Breast epithelium (tissue), 4 donors: ENCODE measurements at places on chromosomes 5 and 9.

- no peak for DNase-seq
These were observed 35.9 kb downstream of the KIF2A start for GRCh38 chr5:62341783-62342475.

GRCh38 chr5:1536871-1537602 is 13.3 kb upstream of the LPCAT1 start:
- no peak for DNase-seq

- DNase-seq = no peak
These were observed 67.5 kb downstream of the KCNIP1 start for GRCh38 chr5:170571281-170571731.

GRCh38 chr5:175657593-175658271 is at the start of gene HRH2:
TSS of gene HRH2 (plus strand) at chr5:175658071. CDS start at chr5:175683234, 25,163 bp downstream.
- DNase-seq = no peak

DNA sequence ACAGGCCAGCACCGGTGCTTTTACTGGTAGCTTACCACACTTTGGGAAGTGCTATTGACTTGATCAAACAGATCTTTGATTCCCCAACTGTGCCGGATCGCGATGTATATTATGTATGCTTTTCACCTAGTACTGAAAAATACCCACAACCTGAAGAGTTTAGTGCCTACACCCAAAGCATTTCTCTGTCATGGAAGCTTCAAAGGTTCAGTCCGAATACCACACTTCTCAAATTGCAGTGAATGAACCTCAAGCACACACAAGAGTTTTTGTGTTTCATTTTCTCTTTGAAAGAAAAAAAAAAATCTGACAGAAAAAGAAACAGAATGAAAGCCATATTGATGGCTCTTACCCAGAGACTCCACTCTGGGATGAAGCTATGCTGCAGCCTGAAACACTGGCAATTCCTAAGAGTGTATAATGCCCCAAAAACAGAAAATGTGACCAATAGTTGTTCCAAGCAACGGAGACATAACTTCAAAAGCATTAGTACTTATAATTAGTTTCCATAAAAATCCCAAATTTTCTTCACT is 100.9 kb downstream of the EBF1 start:
- no peak for DNase-seq

- DNase-seq = no peak
These were observed 61.8 kb downstream of the ERAP1 start for GRCh38 chr5:96745844-96746531.

DNA sequence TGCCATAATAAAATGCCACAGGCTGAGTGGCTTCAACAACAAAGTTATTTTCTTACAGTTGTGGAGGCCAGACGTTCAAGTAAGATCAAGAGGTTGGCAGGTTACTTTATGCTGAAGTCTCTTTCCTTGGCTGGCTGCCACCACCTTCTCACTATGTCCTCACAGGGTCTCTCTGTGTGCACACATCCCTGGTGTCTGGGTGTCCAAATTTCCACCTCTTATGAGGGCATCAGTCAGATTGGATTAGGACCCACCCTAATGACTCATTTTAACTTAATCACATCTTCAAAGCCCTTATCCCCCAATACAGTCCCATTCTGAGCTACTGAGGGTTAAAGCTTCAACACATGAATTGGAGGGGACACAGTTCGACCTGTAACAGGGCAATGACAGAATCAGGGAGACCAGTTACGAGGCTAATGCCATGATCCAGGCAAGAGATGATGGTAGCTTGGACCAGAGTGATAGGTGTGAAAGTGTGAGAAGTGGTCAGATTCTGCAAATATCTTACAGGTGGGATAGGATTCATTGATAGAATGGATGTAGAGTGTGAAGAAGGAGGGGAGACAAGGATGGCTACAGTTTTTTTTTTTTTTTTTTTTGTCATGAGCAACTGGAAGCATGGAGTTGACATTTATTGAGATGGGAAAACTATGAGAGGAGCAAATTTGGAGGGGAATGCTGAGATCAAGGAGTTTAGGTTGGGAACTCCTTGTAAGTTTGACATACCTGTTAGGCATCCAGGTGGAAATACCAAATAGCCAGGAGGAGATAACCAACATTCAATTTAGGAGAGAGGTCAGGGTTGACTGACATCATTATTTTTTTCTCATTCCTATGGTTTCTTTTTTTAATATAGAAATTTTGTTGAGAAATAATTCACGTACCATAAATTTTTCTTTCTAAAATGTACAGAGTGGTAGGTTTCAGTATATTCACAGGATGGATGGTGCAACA is 39.6 kb upstream of the FGF1 start:
- no peak for DNase-seq

DNA sequence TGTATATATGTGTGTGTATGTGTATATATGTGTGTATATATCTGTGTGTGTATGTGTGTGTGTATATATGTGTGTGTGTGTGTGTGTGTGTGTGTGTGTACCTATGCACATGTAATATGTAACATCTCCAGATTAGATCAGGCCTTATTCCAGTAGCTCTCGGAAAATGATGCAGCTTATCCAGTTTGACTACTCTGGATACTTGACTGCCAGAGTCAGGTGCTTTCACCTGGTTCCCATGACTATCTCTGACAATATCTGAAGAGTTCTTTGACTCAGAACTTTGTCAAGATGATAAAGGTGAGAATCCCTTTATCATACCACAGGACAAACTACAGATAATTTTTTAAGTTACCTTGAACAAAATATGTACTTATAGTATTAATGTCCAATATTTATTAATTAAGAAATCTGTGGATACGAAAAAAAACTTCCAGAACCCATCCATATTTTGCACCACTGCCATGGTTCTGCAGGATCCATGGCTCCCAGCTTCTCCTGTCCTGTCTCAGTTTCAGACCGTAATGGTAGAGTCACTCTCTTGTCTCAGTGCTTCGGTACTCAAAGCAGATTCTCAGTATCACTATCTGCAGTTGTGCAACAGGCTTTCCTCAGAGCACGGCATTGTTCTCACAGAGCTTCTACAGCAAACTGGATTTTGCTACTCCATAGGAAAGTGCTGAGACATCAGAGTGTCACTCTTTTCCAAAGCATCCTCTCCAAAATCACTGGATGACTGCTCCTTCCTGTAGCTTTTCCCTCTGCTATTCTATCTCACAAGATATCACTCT is 164.4 kb upstream of the SLC12A2 start:
- DNase-seq = no peak

GRCh38 chr9:127139775-127140174 is 17.3 kb upstream of the ANGPTL2 start:
- DNase-seq = peak; percentile 16
